ENCODE measurements at places on chromosomes 11 and 22. TPM values are rescaled to one million over a fixed set of nuclear protein-coding genes. Genes with fewer than 3 reads are reported as not detected.

The ACTN3 gene
- 0.07 TPM for total RNA-seq

GRCh38 chr11:113591117-113591516, 115.0 kb downstream of the TMPRSS5 start:
- DNase-seq = no peak

- DNase-seq = no peak
Observed at GRCh38 chr11:113577356-113578032, 102.3 kb upstream of the DRD2 start.

DNA sequence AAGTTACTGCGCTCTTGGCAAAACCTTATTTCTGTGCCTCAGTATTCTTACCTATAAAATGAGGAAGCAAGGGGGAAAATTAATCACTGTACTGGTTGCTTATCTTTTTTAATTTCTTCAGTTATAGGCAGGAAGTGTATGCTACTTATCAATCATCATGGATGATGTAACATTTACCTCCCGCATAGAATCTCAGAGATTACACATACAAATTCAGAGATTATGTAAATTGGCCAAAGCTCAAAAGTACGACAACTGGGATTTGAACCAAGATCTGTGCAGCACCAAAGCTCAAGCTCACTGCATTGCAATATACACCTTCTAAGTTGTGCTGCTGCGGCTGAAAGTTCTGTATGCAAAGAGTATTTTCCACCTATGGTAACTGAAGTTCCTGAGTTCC, 83.0 kb downstream of the PDHX start:
- no peak for DNase-seq

DNA sequence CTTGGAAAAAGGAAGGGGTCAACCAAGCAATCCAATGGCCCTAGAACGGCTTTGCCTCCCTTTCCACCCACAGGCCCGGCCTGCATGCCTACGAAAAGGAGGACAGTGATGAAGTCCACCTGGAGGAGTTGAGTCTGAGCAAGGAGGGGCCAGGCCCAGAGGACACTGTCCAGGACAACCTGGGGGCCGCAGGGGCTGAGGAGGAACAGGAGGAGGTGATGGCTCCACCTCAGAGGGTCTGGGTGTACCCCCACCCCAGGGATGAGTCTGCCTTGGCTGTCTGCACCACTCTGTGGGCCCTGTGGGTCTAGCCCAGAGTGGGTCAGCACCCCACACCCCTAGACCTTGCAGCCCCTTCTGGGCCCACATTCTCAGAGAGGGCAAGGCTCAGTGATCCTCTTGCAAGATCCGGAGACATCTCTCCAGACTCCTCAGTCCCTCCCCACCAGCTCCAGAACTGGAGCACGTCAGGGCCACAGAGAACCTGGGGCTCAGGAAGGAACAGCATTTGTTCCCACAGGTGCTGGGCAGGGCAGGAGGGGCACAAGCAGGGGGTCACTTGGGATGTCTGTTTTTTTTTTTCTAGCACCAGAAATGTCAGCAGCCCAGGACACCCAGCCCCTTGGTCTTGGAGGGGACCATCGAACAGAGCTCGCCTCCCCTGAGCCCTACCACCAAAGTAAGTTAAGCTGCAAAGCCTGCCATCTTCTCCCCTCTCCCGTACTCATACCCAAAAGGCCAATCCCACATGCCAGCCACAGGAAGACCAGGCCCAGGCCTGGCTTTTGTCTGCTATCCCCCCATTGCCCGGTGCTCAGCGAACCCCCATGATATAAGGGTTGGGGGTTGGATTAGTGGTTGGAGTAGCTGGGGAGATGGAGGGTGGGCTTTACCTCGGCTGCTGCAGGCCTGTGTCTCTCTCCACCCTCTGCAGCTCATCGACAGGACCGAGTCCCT, 8.1 kb downstream of the PRR33 start:
- no peak for DNase-seq

DNA sequence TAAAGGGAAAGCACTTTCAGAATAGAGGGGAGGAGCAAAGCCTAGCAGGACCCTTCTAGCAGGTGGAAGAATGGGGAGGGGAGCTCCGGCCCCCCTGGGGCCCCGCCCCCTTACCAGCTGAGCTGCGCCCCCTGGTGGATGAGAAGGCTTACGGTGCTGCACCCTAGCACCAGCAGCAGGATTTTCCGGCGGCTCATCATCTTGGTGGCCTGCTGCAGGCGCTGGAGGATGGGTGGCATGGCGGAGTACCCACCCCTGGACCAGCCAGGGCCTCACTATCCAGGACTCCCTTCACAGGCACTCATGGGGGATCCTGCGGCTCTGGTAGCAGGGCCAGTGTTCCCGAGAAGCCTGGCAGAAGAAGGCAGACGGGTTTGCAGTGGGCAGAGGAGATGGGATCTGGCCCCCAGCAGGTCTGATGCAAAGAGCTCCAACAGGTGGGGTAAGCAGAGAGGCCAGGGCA, 3.8 kb downstream of the GAL3ST3 start:
- DNase-seq = peak; percentile 77

DNA sequence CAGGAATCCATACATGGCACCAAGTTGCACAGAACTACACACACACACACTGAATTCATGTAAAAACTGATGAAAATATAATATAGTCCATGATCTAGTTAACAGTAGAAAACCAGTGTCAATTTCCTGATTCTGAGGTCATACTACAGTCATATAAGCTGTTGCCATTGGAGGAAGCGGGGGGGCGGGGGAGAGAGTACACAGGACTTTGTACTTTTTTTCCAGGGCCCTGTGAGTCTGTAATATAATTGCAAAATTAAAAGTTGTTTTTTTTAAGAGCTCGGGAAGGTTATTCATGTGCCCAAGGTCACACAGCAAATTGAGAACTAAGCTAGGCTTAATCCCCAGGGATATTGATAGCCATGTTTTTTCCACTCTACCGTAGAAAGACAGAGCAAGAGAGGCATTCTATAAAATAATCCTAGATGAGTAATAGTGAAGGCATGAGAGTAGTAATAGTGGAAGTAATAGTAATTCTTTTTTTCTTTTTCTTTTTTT, 312.3 kb downstream of the MN1 start:
- DNase-seq = no peak

GRCh38 chr22:19753996-19754700, 6.4 kb upstream of the TBX1 start:
- DNase-seq = no peak

DNA sequence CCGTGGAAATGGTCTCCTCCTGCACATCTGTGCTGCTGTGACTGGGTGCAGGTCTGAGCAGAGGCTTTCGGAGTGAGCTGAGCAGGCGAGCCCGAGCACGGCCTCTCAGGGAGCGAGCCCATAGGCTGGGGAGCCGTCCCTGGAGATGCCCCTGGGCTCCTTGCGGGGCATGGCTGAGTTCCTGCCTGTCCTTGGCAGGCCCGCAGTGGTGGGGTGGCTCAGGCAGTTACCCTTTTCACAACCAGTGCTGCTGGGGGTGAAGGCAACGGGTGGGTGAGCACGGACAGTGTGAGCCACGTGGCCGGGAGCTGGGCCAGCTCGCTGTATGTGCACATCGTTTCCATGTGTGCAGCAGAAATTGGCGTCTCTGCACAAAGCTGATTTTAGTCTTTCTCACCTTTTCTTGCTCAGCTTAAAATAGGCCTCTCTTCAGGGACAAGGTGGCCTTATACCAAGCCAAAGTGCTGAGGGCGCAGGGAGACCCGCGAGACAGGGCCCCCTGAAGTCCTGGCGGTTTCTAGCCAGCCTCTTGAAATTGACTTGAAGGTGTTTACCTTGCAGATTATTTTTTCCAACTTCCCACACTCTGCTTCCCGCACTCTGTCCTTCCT, at the start of gene TP53AIP1:
TSS of gene TP53AIP1 (minus strand) at position 55 of the 611 bp plus-strand sequence. CDS start 5,053 bp downstream, outside the sequence.
- no peak for DNase-seq

GRCh38 chr22:39091126-39092081, 5.6 kb upstream of the APOBEC3H start:
- DNase-seq = no peak

GRCh38 chr22:21726650-21727049, 8.9 kb downstream of the YPEL1 start:
- peak; percentile 24 for DNase-seq

DNA sequence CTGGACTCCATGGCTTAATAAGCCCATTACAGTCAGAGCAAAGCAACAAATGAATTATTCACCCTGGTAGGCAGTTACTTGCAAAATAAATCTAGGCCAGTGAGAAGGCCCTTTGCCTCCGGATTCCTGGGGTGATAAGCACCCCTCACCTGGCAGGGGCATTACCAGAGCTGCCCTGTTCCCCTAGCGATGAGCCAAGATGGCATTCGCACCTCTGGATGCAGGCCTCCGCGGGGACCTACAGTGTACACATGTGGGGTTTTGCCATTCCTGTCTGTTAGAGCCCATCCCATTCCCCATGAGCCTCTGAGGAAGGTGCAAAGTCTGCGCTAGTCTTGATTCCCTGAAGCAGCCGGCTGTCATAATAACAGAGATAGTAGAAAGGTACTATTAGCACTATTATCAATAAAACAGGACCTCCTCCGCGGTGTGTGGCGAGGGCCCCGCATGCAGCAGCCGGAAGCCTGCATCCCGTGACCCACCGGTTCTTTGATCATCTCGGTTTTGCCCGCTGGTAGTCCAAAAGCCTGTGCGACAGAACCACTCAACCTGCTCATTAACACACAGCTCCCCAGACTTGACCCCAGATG, 344.3 kb downstream of the BRD1 start:
- no peak for DNase-seq
